ENCODE measurements at places on chromosomes 1 and 21. TPM values are rescaled to one million over a fixed set of nuclear protein-coding genes. Genes with fewer than 3 reads are reported as not detected.

DNA sequence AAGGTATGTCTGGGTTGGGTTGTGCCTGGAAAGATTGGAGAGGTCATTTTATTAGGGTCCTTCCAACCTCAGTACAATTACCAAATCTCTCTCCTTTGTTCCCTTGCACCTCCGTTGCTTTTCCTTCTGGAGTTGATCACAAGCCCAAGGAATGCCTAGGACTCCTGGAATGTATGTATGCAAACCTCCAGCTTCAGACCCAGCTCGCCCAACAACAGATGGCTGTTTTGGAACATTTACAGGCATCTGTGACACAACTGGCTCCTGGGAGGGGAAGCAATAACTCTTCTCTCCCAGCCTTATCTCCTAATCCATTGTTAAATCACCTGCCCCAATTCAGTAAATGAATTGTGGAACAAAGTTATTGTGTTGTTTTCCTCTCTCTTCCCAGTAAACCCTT, 8.3 kb downstream of the TSACC start:
- DNase-seq, result no peak
- H3K4me3 ChIP-seq, result no peak overlapping the region
- no peaks in the 10 kb centered on the region for H3K4me1 ChIP-seq

- H3K4me1 ChIP-seq, result no peaks in the 10 kb centered on the region
- no peaks in the 10 kb centered on the region for H3K27me3 ChIP-seq
- no peak overlapping the region for H3K27ac ChIP-seq
- DNase-seq, result no peak
- H3K36me3 ChIP-seq, result no peaks in the 10 kb centered on the region
Observed at GRCh38 chr1:162899422-162900146, 38.6 kb upstream of the CCDC190 start.

DNA sequence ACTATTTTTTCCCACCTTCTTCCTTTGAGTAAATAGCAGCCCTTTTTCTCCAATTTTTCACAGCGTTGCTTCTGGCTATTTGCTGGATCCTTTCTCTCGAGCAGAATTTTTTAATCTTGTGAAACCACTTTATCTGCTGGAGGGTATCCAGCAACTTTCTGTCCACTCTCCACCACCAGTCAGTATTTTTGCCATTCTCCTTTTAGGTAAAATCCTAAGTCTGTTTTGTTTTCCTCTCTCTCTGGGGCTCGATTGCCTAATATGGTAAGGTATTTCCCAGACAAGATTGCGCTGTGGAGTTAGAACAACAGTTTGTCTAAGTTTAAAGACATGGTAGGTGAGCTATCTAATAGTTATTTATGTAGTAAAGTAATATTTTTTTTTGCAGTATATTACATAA, 156.9 kb downstream of the PPP1R12B start:
- no peak overlapping the region for H3K27ac ChIP-seq
- H3K27me3 ChIP-seq, result no peaks in the 10 kb centered on the region
- H3K36me3 ChIP-seq, result peaks cover 9% of the 10 kb centered on the region
- no peak overlapping the region for H3K4me3 ChIP-seq
- no peaks in the 10 kb centered on the region for H3K4me1 ChIP-seq
- no peak for DNase-seq

- H3K27ac ChIP-seq, result peak overlapping the region; percentile 9
- no peaks in the 10 kb centered on the region for H3K36me3 ChIP-seq
- H3K4me3 ChIP-seq, result no peak overlapping the region
- peaks cover 11% of the 10 kb centered on the region for H3K27me3 ChIP-seq
Observed at GRCh38 chr1:214451596-214451995, 99.8 kb downstream of the PTPN14 start.

Gene GCSAML
- not detected for total RNA-seq
